ENCODE measurements at places on chromosomes 7 and 10. TPM values are rescaled to one million over a fixed set of nuclear protein-coding genes. Genes with fewer than 3 reads are reported as not detected.

DNA sequence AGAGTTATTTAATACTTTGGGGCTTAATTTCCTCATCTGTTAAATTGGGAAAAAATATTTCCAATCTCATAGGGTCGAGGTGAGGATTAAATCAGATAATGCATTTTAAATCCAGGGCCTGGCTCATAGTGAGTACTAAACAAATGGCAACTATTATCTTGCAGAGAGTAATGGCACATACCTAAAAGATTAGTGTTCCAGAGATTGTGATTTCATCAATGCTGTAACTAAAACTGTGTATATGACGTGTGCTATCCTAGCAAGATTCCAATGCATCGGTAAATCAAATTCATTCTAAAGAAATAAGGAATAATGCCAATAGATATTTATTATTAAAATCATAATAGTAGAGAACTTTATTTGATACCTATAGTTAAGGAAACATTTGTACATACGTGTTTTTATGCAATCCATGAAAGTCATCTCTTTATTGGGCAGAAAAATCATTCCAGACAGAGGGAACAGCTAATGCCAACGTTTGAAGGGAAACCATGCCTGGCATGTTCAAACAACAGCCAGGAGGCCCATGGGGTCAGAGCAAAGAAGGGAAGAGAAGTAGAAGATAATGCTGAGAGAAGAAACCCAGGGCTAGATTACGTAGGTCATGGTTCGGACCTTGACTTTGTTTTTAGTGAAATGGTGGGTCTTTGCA is 174.8 kb upstream of the AGR3 start:
- no peak overlapping the region for H3K27ac ChIP-seq
- peaks cover 3% of the 10 kb centered on the region for H3K36me3 ChIP-seq
- no peaks in the 10 kb centered on the region for H3K27me3 ChIP-seq
- H3K4me3 ChIP-seq = no peak overlapping the region

ITPRID1 gene
- 0.07 TPM for total RNA-seq

SNX13 gene
- 48.9 TPM for total RNA-seq

BLNK gene
- total RNA-seq = 59.8 TPM

DNA sequence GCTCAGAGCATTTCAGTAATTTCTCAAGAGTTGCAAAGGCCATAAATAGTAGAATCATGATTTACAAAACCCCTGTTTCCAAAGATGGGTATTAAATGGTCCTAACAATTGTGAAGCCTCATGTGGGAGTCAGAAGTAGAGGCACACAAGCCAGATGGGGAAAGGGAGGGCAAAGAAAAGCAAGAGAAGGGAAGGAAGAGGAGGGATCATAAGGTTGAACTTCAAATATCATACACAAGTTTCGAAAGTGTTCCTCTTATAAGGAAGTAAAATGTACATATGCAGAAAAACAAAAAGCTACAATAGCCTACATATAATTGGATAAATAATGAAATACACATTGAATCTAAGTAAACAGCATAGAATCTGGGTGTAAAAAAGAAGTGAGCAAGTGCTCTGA is 6.0 kb downstream of the LIPN start:
- no peaks in the 10 kb centered on the region for H3K36me3 ChIP-seq
- peaks cover 7% of the 10 kb centered on the region for H3K4me1 ChIP-seq
- H3K4me3 ChIP-seq = no peak overlapping the region
- no peaks in the 10 kb centered on the region for H3K27me3 ChIP-seq
- H3K27ac ChIP-seq = no peak overlapping the region
- no peak for DNase-seq

GRCh38 chr10:99450156-99450555 is 19.7 kb upstream of the GOT1 start:
- peaks cover 89% of the 10 kb centered on the region for H3K27me3 ChIP-seq
- no peak overlapping the region for H3K27ac ChIP-seq
- no peak overlapping the region for H3K4me3 ChIP-seq

DNA sequence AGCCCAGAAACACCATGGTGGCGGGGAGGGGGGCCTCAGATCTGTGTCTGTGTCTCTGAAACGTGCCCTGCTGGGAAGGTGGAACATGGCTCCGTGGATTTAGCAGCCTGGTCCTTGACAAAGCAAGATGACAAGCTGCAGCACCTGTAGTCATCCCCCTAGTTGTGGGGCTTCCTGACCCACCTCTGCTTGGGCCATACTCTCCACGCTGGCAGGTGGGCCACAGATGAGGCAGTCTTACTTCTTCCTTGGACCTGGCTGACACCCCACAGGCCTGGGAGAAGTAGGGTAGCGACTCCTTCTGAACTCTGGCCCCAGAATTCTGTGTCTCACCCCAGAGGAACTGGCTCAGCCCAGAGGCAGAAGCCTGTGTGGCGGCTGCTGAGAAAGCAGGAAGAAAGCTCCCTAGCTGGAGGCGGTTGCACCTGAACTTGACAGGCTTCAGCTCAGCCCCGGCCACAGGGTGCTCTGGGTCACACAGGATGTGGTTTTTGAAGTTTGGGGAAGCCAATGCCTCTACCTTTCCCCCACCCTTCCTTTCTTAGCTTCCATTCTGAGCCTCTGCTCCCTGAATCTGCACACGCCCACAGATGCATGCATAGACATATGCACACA is 113.9 kb downstream of the ABLIM1 start:
- H3K4me1 ChIP-seq = peaks cover 10% of the 10 kb centered on the region
- peak overlapping the region; percentile 15 for H3K4me3 ChIP-seq
- no peaks in the 10 kb centered on the region for H3K27me3 ChIP-seq
- no peak for DNase-seq
- H3K36me3 ChIP-seq = no peaks in the 10 kb centered on the region

DNA sequence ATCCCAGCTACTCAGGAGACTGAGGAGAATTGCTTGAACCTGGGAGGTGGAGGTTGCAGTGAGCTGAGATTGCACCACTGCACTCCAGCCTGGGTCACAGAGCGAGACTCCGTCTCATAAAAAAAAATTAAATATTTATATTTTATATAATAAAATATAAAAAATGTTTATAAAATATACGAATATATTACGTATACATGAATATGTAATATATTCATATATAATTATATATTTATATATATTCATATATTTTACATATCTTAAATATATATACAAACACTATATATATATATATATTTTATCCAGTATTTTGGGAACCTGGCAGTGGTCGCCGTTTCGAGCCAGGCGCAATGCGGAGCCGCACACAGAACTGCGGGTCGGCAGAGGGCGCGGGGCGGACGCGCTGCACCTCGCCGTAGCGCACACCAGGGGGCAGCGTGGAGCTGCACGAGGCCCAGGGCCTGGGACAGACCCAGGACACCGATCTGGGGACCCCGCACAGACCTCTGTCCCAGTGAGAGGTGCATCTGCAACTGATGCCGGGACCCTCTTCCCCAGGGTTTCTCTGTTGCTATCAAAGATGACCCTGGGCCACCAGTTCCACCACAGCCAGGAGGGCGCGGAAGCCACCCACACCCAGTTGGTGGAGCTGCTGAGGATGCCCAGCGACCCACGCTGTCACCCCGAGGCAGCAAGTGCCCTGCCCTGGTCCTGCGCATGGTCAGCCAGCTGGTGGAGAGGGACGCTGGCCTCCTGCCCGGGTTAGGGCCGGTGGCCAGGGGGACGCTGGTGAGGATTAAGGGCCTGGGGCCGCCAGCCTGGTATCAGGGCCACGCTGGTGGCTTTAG is 22.7 kb downstream of the AP5Z1 start:
- no peak for DNase-seq
- H3K4me3 ChIP-seq = no peak overlapping the region
- H3K27me3 ChIP-seq = no peaks in the 10 kb centered on the region
- H3K4me1 ChIP-seq = peaks cover 4% of the 10 kb centered on the region

GRCh38 chr7:7996568-7996967 is 28.0 kb downstream of the GLCCI1 start:
- H3K4me3 ChIP-seq = no peak overlapping the region
- no peak for DNase-seq
- H3K4me1 ChIP-seq = no peaks in the 10 kb centered on the region
- no peaks in the 10 kb centered on the region for H3K27me3 ChIP-seq

DNA sequence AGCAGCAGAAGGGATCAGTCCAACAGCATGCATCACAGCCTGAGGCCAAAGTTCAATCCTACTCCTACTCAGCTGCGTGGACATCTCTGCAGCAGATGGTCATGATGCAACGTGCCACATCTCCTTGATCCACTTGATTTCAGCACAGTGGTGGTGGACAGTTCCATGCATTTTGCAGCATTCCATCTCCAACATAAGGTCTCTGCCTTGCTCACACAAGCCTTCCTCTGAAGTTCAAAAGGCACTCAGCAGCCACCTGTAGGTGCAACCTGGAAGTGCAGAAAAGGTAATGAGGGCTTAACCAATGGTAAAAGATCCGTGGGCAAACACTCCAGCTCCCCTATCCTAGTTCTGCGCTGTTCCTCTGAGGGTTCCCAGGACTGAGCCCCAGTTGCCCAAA is 57.5 kb upstream of the CHCHD3 start:
- H3K27me3 ChIP-seq = peaks cover 28% of the 10 kb centered on the region
- no peak overlapping the region for H3K27ac ChIP-seq
- no peak overlapping the region for H3K4me3 ChIP-seq
- no peaks in the 10 kb centered on the region for H3K36me3 ChIP-seq
- peaks cover 4% of the 10 kb centered on the region for H3K4me1 ChIP-seq

DNA sequence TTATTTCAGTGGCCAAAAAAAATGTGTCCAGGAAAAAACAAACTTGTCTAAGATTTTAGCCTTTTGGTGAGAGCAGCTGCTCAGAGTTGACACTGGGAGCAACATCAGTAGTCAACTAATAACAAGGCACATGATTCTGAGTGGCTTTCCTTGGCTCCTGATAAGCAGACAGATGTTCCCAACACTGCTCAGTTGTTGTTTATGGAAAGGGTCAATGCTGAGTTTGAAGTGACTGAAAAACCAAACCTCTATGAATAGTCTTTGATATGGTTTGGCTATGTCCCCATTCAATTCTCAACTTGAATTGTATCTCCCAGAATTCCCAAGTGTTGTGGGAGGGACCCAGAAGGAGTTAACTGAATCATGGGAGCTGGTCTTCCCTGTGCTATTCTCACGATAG is 12.3 kb downstream of the DYDC1 start:
- H3K4me3 ChIP-seq = no peak overlapping the region
- no peaks in the 10 kb centered on the region for H3K27me3 ChIP-seq
- no peaks in the 10 kb centered on the region for H3K36me3 ChIP-seq
- no peak overlapping the region for H3K27ac ChIP-seq

TOMM7 gene
- 222 TPM for total RNA-seq

MACC1 gene
- total RNA-seq = 27.8 TPM

DNA sequence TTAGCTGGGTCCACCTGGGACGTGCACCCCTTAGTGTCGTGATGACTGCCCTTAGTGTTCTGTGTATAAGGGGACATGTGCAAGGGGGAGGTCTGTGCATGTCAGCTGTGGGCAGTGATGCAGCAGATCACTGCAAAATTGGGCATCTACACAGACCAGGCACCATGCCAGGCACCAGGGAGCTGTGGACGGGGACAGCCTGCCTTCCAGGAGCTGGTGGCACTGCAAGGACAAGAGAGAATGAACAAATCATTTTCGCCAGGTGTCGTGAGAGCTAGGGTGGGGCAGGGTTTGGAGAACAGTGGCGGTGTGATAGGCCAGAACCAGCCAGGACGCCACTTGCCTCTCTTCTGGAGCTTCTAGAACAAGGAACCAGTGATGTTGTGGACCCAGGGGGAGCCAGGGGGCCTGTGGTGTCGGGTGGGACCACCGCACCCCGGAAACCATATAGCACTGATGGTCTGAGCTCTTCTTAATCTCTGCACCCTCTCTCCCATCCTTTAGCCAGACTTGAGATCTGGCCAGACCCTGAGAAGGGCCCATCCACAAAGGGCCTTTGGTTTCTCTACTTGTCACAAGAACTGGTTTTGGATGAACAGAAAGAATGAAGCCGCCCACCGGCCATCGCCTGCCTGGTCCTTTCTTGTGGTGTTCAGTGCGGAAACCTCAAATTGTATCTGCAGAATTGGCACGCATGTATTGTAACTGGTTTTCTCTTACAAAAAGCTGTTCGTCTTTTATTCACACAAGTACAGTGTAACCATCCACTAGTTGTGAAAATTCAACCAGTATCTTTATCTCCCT is 30.7 kb downstream of the PRF1 start:
- DNase-seq = no peak
- peaks cover 2% of the 10 kb centered on the region for H3K27me3 ChIP-seq
- H3K36me3 ChIP-seq = peaks cover 4% of the 10 kb centered on the region
- peaks cover 6% of the 10 kb centered on the region for H3K4me1 ChIP-seq
- H3K4me3 ChIP-seq = no peak overlapping the region

FAM25C gene
- total RNA-seq = not detected

DNA sequence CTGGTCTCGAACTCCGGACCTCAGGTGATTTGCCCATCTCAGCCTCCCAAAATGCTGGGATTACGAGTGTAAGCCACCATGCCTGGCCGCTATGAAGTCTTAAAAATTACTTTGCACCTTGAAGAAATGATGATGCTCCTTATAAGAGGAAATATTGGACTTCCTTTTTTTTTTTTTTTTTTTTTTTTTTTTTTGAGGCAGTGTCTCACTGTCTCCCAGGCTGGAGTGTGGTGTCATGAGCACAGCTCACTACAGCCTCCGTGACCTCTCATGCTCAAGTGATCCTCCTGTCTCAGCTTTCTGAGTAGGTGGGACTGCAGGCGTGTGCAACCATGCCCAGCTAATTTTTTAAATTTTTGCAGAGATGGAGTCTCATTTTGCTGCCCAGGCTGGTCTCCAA is 65.3 kb downstream of the KMT2E start:
- H3K4me3 ChIP-seq = no peak overlapping the region
- peaks cover 41% of the 10 kb centered on the region for H3K36me3 ChIP-seq
- no peak for DNase-seq
- no peaks in the 10 kb centered on the region for H3K4me1 ChIP-seq
- H3K27me3 ChIP-seq = no peaks in the 10 kb centered on the region
- no peak overlapping the region for H3K27ac ChIP-seq

GRCh38 chr7:12637819-12638592 is 49.4 kb upstream of the ARL4A start:
- DNase-seq = no peak
- peaks cover 4% of the 10 kb centered on the region for H3K27me3 ChIP-seq
- H3K27ac ChIP-seq = peak overlapping the region; percentile 62
- peaks cover 4% of the 10 kb centered on the region for H3K36me3 ChIP-seq
- no peak overlapping the region for H3K4me3 ChIP-seq

CDH23 gene
- total RNA-seq = 7.4 TPM

DNA sequence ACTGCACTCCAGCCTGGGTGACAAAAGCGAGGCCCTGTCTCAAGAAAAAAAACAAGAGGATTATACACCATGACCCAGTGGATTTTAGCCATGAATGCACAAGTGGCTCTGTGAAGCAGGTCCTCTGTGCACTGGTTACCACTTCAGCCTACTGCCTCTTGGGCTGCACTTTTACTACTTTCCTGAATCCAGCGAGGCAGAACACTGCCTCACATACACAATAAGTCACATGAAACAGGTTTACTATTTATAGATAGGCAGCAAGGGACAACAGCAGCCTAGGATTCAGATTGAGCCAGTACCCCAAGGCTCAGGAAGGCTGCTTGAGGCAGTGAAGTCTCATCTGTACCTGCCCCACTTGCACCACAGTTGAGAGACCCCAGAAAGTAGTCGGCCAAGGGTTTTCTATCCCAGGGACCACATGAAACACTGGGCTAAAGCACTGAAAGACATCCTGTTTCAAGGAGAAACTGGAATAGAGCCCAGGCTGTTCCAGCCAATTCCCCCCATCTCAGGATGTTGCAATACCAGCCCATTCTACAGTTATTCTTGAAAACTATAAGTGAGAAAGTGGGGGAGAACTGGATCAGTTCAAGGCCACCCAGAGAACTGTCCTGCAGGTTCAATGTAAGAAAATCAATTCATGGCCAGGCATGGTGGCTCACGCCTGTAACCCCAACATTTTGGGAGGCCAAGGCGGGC is 10.3 kb upstream of the OGDH start:
- no peak overlapping the region for H3K4me3 ChIP-seq
- no peak overlapping the region for H3K27ac ChIP-seq
- H3K4me1 ChIP-seq = no peaks in the 10 kb centered on the region
- no peaks in the 10 kb centered on the region for H3K36me3 ChIP-seq
- DNase-seq = no peak
- peaks cover 19% of the 10 kb centered on the region for H3K27me3 ChIP-seq
